Heart left ventricle (tissue), 16 donors: ENCODE measurements at places on chromosomes 5 and 9. TPM values are rescaled to one million over a fixed set of nuclear protein-coding genes. Genes with fewer than 3 reads are reported as not detected.

GRCh38 chr5:38756068-38756467 is 89.7 kb upstream of the OSMR start:
- no peaks in the 10 kb centered on the region for H3K27me3 ChIP-seq
- no peak overlapping the region for H3K27ac ChIP-seq
- no peak overlapping the region for H3K4me3 ChIP-seq
- peaks cover 16% of the 10 kb centered on the region for H3K4me1 ChIP-seq
- no peak for DNase-seq

DNA sequence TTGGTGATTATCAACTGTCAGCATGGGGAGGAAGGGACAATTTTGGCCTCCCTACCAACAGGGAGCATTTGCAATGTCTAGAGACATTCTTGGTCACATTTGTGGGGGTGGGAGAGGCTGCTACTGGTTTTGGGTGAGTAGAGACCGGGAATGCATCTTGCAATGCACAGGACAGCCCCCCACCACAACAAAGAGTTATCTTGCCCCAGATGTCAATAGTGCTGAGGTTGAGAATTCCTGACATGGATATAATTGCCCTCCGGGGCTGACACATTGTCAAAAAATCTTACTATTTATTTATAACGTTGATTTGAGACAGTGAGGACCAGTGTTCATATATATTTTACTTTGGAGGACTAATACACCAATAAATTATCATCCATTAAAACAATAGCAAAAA is 316.1 kb downstream of the PSAT1 start:
- H3K36me3 ChIP-seq: no peaks in the 10 kb centered on the region
- H3K27ac ChIP-seq: no peak overlapping the region
- no peaks in the 10 kb centered on the region for H3K4me1 ChIP-seq
- DNase-seq: no peak

DNA sequence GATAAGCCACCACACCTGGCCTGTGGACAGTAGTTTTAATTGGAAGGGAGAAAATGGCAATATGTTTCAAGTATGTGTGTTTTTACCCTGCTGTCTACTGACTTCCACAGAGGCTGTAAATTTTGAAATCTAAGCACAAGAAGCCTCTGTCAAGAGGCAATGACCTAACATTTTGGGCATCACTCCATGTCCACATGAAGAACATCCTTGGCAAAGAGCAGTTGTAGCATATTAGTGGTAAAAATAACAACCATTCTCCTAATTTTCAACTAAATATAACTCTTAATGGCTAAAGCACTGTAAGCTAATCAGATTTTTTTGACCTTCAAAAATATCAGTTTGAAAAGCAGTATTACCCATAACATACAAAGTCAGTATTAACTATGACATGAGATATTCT is 100.3 kb upstream of the APC start:
- H3K36me3 ChIP-seq: no peaks in the 10 kb centered on the region
- H3K4me1 ChIP-seq: no peaks in the 10 kb centered on the region
- no peak overlapping the region for H3K27ac ChIP-seq
- DNase-seq: no peak

GRCh38 chr5:179192891-179193470 is 132.8 kb downstream of the ZNF354C start:
- no peak overlapping the region for H3K4me3 ChIP-seq
- H3K36me3 ChIP-seq: no peaks in the 10 kb centered on the region
- H3K4me1 ChIP-seq: no peaks in the 10 kb centered on the region

GRCh38 chr5:74621492-74621891 is 19.0 kb downstream of the ENC1 start:
- no peaks in the 10 kb centered on the region for H3K4me1 ChIP-seq
- no peak overlapping the region for H3K4me3 ChIP-seq
- DNase-seq: no peak
- H3K27me3 ChIP-seq: no peaks in the 10 kb centered on the region

DNA sequence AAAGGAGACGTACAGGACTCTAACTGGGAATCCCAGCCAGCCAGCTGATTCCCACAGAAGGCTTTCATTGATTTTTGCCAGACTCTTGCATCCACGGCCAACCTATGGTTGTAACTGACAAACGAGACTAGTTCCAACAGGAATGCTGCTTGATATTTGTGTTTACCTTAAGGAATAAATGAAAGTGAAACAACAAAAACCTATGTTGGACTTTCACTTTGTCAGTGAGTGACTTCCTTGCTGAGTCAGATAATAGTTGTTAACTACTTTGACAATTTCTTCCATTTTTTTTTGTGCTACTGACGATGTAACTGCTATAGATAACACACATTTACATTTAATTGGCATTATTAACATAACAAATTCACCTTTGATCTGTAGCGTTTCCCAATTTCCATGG is 63.4 kb upstream of the LRRTM2 start:
- H3K27ac ChIP-seq: no peak overlapping the region
- peaks cover 12% of the 10 kb centered on the region for H3K4me1 ChIP-seq
- no peak overlapping the region for H3K4me3 ChIP-seq
- H3K36me3 ChIP-seq: peaks cover 30% of the 10 kb centered on the region

The ISL1 gene
- 0.61 TPM for total RNA-seq
